Stimulated activated CD8-positive, alpha-beta memory T cell treated with anti-CD3 and anti-CD28 coated beads, Interleukin-15, amount 100 ng/mL, for 4 hours (primary cell): ENCODE measurements at places on chromosomes 6 and 20.

- DNase-seq, result no peak
These were observed 74.9 kb downstream of the TNFAIP3 start for GRCh38 chr6:137941995-137942394.

- no peak for DNase-seq
These were observed 24.9 kb upstream of the IPCEF1 start for GRCh38 chr6:154381548-154381947.

- DNase-seq, result no peak
These were observed 17.7 kb downstream of the CLIC5 start for GRCh38 chr6:45997875-45998506.

DNA sequence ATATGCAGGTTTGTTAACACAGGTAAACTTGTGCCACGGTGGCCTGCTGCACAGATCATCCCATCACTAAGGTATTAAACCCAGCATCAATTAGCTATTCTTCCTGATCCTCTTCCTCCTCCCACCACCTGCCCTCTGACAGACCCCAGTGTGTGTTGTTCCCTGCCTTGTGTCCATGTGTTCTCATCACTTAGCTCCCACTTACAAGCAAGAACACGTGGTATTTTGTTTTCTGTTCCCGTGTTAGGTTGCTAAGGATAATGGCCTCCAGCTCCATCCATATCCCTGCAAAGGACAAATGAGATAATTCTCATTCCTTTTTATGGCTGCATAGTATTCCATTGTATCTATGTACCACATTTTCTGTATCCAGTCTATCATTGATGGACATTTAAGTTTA is 294.0 kb downstream of the PKHD1 start:
- DNase-seq, result no peak

DNA sequence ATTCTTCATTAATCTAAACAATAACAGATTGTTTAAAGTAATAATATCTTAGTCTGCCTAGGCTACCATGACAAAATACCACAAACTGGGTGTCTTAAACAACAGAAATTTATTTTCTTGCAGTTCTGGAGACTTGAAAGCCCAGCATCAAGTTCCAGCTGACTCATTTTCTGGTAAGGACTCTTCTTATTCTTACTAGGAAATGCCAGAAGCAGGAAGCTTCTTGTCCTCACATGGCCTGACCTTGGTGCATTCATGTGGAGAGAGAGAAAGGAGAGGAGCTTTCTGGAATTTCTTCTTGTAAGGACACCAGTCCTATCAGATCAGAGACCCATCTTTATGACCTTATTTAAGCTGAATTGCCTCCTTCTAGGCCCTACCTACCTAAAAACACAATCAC is 110.5 kb downstream of the ANKRD60 start:
- no peak for DNase-seq

DNA sequence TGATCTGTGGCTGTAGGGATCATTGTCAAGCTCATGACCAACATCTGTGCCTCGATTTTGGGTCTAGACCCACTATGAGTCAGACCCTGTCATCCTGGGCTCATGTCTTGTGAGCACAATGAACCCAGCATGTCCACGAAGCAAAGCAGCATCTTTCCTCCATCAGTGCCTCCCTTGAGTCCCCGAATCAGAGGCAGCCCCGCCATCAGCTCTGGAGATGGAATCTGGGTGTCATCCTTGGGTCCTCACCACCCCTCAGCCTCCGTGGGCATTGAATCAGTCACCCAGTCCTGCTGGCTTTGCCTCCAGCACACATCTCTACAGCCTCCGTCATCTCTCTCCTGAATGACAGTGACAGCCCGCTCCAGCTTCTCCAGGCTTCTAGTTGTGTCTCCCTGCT is 56.9 kb downstream of the CHMP4B start:
- DNase-seq, result no peak

GRCh38 chr6:141140905-141141304 is 991.8 kb upstream of the GJE1 start:
- no peak for DNase-seq

DNA sequence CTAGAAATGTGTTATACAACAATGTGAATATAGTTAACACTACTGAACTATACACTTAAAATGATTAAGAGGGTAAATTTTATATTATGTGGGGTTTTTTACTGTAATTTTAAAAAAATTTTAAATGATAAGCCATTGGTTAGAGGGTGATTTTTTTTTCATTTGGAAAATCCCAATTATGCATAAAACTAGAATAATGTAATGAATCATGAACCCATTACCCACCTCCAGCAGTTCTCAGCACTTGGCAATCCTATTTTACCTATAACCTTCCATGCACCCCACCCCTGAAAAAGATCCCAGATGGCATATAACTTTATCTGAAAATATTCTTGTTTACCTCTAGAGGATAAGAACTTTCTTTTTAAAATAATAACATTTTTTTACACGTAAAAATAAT is 13.7 kb downstream of the KIF3B start:
- DNase-seq, result no peak
